ENCODE measurements at places on chromosomes 3 and 15. TPM values are rescaled to one million over a fixed set of nuclear protein-coding genes. Genes with fewer than 3 reads are reported as not detected.

DNA sequence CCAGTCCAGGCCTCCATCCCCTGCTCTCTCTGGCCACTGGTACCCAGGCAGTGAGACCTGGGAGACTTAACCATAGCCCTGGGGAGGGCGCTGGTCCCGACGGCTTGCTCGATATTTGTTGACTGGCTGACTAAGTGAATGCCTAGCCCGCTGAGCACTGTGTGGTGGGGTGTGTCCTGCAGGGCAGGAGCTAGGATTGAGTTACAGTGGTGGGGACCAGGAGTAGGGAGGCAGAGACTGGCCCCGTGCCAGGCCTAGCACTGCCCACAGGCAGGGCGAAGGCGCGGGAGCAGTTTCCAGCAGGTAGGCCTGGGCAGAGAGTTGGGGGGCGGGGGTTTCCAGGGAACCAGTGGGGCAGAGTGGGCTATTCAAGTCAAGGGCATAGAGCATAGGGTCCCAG, at the start of gene VILL:
VILL (plus strand) TSS at position 260 of the 400 bp plus-strand sequence. CDS start 2,887 bp downstream, outside the sequence.
- H3K36me3 ChIP-seq = no peaks in the 10 kb centered on the region
- H3K27ac ChIP-seq = no peak within 1 kb of the TSS
- no peaks in the 10 kb centered on the region for H3K27me3 ChIP-seq
- 0 out of 2 replicates have a peak, but pooled peaks cover 3% of the 10 kb centered on the region for H3K4me1 ChIP-seq
- DNase-seq = no peak
- H3K4me3 ChIP-seq = no peak within 1 kb of the TSS

DNA sequence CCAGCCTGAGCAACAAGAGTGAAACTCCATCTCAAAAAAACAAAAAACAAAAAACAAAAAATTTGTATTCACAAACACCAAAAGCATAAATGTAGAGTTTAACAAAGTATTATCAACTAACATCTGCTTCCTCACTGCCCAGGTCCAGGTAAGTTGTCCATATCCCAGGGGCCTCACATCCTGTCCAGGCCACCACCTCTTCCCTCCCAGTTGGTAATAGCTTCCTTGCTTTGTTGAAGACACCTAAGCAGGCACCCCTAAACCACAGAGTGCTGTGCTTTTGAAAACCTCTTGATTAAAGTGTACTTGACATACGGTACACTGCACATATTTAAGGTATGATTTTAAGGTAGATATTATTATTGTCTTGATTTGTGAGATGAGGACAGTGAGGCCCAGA, 299.8 kb downstream of the SHQ1 start:
- DNase-seq = no peak
- no peaks in the 10 kb centered on the region for H3K4me1 ChIP-seq
- H3K27ac ChIP-seq = no peak overlapping the region
- no peak overlapping the region for H3K4me3 ChIP-seq
- H3K27me3 ChIP-seq = no peaks in the 10 kb centered on the region

DNA sequence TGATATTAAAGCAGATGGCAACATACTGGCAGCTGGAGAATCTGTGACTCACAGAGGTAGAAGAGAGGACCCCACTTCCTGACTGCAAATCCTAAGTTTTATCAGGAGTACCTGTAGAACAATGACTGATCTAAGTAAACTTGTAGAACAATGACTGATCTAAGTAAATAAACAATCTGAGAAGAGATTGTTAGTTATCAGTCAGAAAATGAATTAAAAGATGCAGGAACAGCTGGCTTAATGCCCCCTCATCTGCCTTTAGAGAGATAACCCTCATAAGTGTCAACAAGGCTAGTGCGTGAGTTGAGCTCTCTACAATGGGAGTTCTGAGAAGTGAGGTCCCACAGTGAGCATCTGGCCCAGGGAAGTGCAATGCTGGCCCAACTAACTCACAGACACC, 14.6 kb downstream of the ACAD11 start:
- DNase-seq = no peak
- peaks cover 2% of the 10 kb centered on the region for H3K4me1 ChIP-seq
- H3K36me3 ChIP-seq = no peaks in the 10 kb centered on the region
- no peak overlapping the region for H3K4me3 ChIP-seq
- no peaks in the 10 kb centered on the region for H3K27me3 ChIP-seq

- H3K4me3 ChIP-seq = no peak overlapping the region
- H3K4me1 ChIP-seq = no peaks in the 10 kb centered on the region
- DNase-seq = no peak
- H3K27me3 ChIP-seq = no peaks in the 10 kb centered on the region
- H3K36me3 ChIP-seq = no peaks in the 10 kb centered on the region
- H3K27ac ChIP-seq = no peak overlapping the region
Measured at GRCh38 chr3:128855569-128855968, 23.9 kb upstream of the ACAD9 start.

GRCh38 chr3:70000563-70001081, 1.1 kb downstream of the SAMMSON start:
- no peaks in the 10 kb centered on the region for H3K27me3 ChIP-seq

HHATL gene
- total RNA-seq = not detected

VEPH1 gene
- total RNA-seq = 0.51 TPM

Data from Panc1 (cell line).